ENCODE measurements at places on chromosomes 12 and 14.
A peak's percentile ranks its signal among the peaks of the same experiment; 100 is the strongest.

DNA sequence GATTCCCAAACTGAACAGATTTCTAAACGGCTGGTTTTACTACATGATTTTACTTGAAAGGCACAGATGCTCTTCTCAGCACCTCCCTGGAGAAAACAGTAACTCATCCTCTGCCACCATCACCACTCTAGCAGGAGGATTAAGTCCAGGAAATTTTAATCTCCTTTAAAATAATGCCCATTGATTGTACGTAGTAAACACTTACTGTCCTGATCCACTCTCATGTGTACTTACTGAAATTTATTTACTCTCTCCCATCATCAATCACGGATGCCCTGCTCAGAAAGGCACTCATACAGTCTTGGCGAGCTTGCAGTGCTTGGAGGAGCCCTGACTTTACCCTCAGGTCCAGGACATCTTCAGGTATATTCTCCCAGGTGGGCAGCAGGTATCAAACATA lies 239.8 kb upstream of the EGLN3 start:
- DNase-seq: no peak

GRCh38 chr12:124369055-124369826 lies 74.3 kb downstream of the RFLNA start:
- DNase-seq: no peak

- DNase-seq: no peak
Observed at GRCh38 chr14:22791301-22791700, 23.9 kb downstream of the SLC7A7 start.

- no peak for DNase-seq
Observed at GRCh38 chr12:24379433-24379832, 430.0 kb upstream of the SOX5 start.

DNA sequence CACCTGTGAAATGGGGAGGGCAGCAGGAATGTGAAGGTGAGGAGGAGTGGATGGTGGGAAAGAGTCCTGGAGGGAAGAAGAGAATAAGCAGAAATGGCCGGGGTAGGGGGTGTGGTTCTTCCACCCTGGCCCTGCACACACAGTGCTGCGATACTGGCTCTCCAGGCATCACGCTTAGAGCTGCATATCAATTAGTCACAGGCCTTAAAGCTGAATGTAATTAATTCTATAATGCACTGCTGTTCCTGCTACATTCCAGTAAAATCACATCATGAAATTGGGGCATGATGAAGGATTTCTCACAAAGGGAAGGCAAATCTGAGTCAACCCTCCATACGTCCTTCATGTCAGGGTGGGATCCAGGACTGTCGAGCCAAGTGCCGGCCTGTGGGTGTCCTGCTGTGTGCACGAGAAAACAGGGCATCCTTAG lies 566.1 kb downstream of the BCL11B start:
- DNase-seq: no peak

- no peak for DNase-seq
Observed at GRCh38 chr14:31880935-31881334, 196.2 kb upstream of the ARHGAP5 start.

- no peak for DNase-seq
Observed at GRCh38 chr12:32964981-32965585, 68.5 kb upstream of the PKP2 start.

DNA sequence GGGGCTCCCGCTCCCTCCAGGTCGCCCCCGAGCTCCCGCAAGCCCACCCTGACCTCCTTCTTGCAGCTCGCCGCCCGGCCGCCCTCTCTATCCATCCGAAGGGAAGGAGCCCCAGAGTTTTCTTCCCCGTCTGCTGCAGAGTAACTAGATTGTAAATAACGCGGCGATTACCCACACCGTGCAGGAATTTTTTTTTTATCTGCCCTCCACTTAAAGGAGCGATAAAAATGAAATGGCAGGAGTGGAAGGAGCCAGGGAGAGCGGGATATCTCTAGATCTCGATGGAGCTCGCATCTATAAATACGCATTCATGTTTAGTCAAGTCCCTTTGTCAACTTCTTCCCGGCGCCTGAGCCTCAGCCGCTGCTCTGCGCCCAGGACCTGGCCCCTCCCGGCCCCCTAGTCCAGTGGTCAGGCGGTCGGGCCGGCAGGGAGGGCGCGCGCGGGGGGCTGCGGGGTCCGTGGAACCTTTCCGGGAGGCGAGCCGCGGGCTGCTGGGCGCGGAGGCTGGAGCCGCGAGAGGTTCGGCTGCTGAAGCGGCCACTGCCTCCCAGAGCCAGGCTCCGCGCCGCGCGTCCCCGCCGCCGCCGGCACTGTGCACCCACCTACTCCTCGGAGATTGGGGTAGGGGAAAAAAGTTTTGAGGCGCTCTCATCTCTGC lies 386.0 kb downstream of the BCAT1 start:
- peak; percentile 12 for DNase-seq

DNA sequence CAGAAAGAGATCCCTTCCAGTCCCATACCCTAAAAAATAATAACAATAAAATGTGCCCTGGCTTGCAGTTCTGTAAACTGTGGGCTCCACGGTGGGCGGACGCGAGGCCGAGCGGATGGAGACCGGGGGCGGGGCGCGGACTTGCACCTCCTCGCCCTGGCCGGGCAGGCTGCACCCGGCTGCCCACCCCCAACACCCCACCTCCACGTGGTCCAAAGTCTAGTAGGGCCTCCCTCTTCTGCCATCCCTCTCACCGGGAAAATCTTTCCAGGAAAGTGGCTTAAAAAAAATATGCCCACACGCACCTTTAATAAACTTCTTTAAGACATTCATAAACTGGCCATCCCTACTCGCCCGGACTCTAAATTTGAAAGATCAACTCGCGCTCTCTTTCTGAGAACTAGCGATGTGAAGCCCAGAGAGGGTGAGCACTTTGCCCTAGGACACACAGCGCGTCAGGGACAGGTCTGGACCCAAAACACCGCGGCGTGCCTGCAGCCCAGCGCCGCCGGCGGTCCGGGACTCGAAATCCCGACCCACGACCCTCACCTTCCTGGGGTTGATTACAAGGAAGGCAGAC lies 1.9 kb upstream of the BCL11B start:
- DNase-seq: peak; percentile 72

GRCh38 chr12:56520048-56520447 lies 1.6 kb upstream of the RBMS2 start:
- no peak for DNase-seq

- no peak for DNase-seq
Observed at GRCh38 chr12:115437061-115437567, 753.1 kb upstream of the TBX3 start.

DNA sequence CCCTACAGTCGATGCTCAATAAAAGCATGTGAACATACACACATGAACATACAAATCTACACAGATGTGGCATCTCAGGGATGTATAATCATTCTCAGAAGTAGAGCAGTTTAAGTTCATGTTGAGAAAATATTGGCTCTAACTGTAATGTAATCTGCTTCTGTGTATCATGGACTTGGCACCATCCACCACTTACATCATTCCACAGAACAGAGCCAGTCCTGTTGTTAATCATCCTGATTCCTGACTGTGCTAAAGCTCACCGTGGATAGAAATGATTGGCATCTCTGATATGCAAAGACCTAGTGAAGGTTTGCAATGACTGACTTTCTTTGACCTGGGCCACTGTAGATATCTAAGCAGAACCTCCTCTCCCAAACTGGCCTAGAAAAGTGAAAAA lies 1141.3 kb downstream of the BCL11B start:
- no peak for DNase-seq

DNA sequence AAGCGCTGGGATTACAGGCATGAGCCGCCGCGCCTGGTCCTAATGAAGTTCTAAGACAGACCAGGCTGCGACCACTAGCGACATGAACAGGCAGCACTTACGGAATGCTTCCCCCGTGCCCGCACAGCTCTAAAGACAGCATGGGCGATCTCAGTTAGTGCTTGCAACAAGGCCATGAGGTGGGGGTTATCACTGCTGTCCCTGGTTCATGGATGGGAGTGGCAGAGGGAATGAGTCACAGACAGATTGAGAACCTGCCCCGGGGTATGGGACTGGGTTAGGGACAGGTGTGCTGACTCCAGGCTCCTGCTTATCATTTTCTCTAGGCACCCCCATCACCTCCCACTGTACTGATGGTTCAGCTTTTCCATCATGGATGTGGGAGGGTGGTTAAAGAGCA lies 160.9 kb downstream of the VRK1 start:
- no peak for DNase-seq

GRCh38 chr12:31325524-31325875 lies 450 bp downstream of the SINHCAF start:
- DNase-seq: peak; percentile 32

DNA sequence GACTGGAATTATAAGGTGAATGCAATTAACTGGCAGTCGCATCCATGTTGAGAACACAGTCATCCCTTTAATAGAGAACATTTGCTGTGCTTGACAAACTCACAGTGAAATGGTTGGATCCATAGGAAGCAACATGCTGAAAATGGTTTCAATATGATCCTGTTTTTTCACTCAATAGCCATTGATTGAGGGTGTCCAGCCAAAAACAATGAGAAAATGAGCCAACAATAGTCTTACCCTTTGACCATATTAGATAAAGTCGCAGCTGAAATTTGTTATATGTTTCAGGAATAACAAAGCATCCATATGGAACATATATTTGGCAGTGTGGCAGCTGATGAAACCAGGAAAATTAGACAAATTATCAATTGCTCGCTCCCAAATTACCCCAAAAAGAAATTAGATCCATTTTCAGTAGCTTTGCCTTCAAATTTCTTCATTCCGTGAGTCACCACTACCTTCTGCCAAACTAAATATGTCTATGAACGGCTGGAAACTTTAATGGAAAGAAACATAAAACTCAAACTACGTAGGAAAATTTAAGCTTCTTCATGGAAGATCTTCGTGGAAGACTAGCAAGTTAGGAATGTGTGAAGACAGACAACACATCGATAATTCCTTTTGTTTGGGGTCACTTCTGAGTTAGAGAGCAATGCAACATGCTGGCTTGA lies 17.4 kb downstream of the IGF1 start:
- DNase-seq: no peak

DNA sequence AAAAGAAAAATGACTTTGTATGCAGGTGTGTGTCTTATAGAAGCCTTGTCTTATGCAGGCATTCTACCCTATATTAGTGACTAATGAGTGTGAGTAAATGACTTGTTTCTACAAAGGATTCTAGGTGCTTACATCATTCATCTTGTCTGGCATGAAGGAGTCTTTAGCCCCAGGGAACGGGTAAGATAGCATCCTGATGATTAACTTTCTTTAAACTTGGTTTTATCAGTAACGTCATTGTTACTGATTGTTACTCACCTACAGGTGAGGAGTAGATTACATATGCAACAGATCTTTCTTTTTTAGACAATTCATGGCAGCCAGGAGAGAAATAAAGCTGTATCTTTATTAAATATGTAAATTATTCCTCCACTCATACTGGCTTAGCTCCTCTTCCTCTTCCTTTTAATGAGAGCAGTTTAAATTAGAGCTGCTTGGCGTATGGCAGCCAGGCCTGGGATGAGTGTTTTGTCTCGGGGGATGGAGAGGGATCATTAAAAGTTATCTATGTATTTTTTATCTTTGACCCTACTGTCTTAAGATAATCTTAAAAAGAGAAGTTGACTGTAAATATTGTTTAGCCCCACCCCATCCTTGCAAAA lies 57.2 kb upstream of the ATP2A2 start:
- DNase-seq: no peak

DNA sequence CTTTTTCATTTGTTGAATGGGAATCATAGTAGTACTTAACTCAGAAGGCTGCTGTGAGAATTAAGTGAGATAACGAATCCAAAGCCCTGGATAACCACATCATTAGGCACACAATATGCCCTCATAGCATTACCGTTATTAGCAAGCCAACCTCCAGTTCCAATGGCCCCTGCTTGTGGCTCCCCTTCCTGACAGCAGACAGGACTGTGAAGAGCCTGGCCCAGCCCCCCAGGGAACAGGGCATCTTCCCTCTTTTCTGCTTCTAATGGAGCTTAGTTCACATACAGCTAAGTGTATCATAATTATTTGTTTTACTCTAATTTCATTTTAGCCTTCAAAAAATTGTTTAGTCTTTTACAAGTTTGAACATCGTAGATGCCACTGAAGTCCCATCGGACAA lies 39.7 kb downstream of the DHRS2 start:
- no peak for DNase-seq

DNA sequence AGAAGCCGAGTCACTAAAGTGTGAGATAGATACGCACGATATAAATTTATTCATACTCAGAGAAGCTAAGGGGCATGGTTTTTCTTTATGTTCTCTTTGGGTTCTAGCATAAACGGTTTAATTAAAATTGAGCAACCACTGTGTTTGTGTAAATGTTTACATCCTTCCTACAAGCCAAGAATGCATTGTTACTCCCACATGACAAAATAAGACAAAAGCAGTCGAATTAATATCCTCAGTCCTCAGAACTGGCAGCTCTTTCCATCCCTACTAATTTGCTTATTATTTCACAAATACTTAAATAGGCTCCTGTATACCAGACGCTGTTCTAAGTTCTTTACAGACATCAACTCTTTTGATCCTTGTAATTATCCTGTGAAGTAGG lies 32.0 kb downstream of the SSPN start:
- no peak for DNase-seq

DNA sequence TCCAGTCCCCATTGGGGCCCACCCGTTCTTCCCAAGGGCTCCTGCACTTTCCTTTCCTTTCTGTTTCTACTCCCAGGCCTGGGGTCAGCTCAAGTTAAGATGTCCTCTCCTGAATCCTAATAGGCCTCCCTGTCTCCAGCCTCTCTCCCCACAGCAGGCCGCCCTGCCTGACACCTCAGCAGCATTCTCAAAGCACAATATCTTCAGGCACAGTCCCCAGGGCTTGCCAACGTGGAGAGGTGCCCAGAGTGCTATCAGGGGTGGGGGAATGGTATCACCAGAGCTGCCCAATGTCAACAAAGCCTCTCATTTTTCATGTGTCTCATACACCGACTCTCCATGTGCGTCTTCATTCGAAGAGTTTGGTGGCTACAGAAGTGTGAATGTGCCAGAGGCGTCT lies 123.0 kb downstream of the FOXN3 start:
- DNase-seq: no peak

DNA sequence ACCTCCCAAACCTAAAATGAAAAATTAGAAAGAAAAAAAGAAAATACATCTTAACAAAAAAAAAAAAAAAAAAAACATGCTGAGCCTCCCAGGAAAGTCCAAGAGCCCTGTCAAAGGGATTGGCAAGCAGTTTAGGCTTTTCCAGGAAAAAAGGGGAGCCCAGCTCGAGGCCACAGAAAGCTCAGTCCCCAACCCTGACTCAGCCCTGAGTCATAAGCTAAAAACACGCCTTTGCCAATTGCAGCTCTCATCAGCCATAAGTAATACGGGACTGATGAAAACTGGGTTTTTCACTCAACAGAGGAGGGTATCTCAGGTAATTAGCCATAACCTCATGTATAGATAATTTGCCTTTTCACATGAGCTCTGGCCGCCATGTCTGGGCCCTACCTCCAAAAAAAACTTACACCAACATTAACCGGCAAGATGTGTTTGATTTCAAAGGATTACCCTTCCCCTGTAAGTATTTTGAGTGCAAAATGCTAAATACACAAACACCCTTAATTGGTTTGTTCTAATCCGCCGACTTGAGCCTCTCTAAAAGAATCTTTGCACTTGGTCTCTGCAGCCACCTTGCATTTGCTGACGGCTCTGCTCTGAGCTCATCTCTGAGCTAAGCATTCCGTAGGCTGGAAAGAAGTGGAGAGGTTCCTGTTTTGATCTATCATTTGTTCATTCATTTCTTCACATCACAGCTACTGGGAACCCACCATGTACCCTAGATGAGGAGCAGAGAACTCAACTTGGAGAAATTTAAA lies 319.2 kb downstream of the BCL11B start:
- DNase-seq: no peak

- peak; percentile 70 for DNase-seq
Observed at GRCh38 chr12:123916729-123917128, 55.9 kb downstream of the CCDC92 start.

- no peak for DNase-seq
Observed at GRCh38 chr12:96501133-96501761, 11.9 kb downstream of the CFAP54 start.
